ENCODE measurements at places on chromosomes 3 and 15. TPM values are rescaled to one million over a fixed set of nuclear protein-coding genes. Genes with fewer than 3 reads are reported as not detected.

DNA sequence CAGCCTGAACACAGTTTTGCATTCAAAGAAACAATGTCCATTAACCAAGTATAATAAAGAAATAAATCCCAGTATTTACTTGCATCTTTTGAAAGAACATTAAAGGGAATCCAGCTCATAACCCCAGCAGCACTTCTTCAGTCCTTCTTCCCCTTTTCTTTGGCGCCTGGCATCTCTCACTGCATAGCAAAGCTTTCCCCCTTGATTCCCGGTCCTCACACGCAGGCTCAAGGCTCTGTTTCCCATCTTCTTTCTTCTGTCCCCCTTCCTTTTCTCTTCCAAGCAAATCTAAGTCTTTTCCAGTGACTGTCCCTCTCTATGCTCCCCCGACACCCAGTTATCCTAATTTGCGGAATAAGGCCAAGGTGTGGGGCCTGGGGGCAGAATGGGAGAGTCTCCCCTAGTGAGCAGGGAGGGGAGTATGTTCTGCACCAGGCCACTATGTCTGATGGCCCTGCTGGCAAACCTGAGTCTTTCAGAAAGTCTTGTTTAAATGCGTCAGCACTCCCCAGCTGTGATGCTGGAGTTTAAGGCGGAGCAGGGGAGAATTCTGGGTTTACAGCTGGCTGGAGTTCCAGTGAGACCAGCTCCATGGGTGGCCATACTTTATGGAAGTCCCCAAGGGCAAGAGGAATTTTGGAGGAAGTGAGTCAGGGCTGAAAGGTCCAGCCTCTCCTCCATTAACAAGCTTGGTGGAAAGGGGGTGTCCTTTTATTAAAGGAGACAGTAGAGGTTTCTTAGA lies 42.1 kb downstream of the GOLGA6A start:
- H3K27ac ChIP-seq = peak overlapping the region; percentile 70
- H3K4me3 ChIP-seq = no peak overlapping the region
- peaks cover 65% of the 10 kb centered on the region for H3K36me3 ChIP-seq
- peaks cover 45% of the 10 kb centered on the region for H3K4me1 ChIP-seq

DNA sequence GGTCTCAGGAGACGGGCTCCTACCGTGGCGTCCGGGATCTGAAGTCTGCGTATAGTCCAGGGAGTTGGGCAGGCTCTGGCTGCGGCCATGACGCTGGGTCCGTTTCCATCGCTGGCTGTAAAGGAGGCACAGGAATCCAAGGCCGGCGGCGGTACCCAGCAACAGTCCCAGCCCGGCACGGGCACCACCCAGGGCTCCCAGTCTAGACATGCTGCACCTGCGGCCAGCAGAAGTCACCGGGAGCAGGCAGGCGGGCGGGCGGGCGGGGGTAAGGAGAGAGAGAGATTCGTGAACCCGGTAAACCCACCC lies 526 bp downstream of the RMDN3 start:
- H3K27me3 ChIP-seq = no peaks in the 10 kb centered on the region
- peaks cover 27% of the 10 kb centered on the region for H3K36me3 ChIP-seq
- peak overlapping the region; percentile 93 for H3K4me3 ChIP-seq
- H3K4me1 ChIP-seq = peaks cover 27% of the 10 kb centered on the region

DNA sequence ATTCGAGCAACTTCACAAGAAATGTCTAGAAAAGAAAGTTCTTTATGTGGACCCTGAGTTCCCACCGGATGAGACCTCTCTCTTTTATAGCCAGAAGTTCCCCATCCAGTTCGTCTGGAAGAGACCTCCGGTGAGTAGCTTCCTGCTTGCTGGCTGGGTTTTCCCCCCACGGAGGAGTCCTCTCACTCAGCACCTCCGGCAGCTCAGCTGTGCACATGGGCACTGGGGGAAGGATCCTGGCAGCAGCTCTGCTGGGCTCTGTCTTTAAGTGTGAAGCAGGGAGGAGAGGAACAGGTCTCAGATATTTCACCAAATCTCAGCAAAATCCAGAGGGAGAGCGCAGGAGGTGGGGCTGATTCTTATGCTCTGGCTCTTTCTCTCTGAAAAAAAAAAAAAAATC lies 684 bp downstream of the CAPN3 start:
- H3K27ac ChIP-seq = no peak overlapping the region
- no peaks in the 10 kb centered on the region for H3K27me3 ChIP-seq
- no peak overlapping the region for H3K4me3 ChIP-seq
- peak; percentile 5 for DNase-seq

DNA sequence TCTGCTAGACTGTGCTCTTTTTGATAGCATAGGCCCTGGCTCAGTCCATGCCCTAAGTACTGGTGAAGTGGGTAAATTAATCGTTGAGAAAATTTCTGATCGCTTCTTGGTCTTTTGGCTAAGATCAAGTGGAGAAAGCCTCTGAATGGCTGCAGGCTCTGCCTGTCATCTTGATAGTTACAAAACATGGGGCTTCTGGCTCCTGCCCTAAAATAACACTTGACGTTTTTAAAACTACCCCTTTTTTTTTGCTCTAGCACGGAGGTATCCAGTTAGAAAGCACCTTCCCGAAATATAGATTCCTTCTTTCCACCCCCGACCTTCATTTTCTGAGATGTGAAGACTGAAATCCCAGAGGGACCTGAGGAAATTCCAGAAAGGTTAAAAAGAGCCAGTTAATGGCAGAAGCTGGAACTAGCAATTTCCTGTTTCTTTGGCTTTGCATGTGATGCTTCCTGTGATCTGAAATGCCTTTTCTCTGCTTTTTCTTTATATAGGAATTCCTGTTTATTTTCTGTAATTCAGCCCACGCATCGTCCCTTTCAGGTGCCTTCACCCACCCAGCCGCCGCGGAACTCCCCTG lies 799 bp upstream of the C2CD4B start:
- H3K4me1 ChIP-seq = peaks cover 36% of the 10 kb centered on the region
- no peak for DNase-seq
- H3K27me3 ChIP-seq = peaks cover 15% of the 10 kb centered on the region

The C3orf85 gene
- total RNA-seq = 0.55 TPM

All from stomach (tissue), 19 donors.